ENCODE measurements at places on chromosomes 11 and 22. TPM values are rescaled to one million over a fixed set of nuclear protein-coding genes. Genes with fewer than 3 reads are reported as not detected.

LRRC10B gene
- not detected for total RNA-seq

- no peaks in the 10 kb centered on the region for H3K4me1 ChIP-seq
- peaks cover 7% of the 10 kb centered on the region for H3K27me3 ChIP-seq
- no peak overlapping the region for H3K4me3 ChIP-seq
- no peaks in the 10 kb centered on the region for H3K36me3 ChIP-seq
Measured at GRCh38 chr11:22674470-22675439, 8.3 kb downstream of the GAS2 start.

TRIM49B gene
- total RNA-seq, result not detected

ASPHD2 gene
- total RNA-seq, result 9.2 TPM

SLC16A8 gene
- total RNA-seq, result not detected

DNA sequence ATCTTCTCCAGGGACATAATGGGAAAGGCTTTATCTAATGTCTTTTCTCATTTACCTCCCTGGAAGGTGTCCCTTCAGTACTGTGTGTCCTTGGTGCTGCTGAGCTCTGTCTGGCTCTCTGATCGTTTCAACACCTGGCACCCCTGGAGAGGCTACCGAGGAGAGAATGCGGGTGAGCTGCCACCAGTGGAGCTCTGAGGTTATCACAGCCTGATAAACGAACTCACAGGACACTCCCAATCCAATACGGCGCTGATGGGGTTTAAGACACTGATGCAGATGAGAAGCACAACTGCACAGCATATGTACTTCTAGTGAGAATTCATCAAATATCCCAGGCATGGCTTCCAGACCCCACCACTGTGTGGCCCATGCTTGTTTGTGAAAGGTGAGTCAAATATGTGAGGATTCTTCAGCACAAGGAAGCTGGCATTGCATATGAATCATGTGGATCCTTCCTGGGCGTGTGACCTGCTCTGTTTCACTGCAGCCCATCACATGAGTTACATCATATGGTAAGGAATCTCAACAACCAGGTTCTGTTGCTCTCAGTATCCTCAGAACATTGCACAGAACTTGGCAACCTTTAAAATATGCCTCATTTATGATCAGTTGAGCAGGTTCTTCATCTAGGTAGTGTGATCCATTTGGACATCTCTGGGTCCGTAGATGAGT lies 34.8 kb upstream of the VWA5A start:
- no peak overlapping the region for H3K27ac ChIP-seq
- no peaks in the 10 kb centered on the region for H3K36me3 ChIP-seq
- H3K4me3 ChIP-seq, result no peak overlapping the region

DNA sequence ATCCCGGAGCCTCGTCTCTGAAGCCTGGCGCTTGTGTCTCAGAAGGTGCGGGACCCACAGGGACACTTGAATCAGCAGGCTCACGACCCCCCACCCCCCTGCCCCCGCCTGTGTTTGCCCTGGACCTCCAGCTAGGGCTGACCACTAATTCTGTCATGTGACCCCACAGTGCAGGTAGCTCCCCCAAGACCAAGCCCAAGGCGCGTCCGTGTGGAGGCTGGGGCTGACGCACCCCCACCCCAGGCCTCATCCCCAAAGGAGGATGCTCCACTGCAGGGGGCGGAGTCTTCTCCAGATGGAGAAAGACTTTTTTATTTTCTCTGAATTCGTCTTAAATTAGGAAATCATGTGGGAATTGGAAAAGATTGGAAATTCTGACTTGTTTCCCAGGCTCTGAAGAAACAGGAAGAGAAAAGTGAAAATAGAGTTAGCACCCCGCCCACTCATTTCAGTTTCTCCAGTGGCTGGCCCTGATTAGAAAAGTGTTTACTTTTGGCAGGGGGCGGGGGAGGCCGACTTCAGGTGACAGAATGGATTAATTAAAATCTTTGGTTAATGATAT lies 1.0 kb upstream of the RELA start:
- peak overlapping the region; percentile 81 for H3K4me3 ChIP-seq
- peaks cover 27% of the 10 kb centered on the region for H3K4me1 ChIP-seq
- H3K27ac ChIP-seq, result peak overlapping the region; percentile 91
- H3K36me3 ChIP-seq, result peaks cover 24% of the 10 kb centered on the region
- DNase-seq, result no peak

DNA sequence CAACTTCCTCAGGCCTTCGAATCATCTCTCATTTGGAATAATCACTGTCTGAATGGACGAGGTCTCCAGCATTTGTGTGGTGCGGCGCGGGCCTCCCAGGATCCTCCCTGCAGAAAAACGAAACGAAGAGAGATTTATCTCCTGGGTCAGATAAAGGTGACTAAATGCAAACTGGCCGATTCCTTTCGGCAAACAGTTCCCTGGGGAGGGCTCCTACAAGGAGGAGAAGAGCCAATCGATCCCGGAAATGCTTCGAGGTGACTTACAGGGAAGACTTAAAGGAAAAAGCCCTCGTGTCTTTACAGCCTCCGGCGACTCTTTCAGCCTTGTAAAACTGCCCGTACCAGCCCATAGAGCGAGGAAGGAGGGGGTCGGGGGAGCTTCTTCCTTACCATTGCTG lies 126.5 kb downstream of the MIAT start:
- H3K27me3 ChIP-seq, result no peaks in the 10 kb centered on the region
- peaks cover 22% of the 10 kb centered on the region for H3K4me1 ChIP-seq
- H3K4me3 ChIP-seq, result no peak overlapping the region
- peaks cover 7% of the 10 kb centered on the region for H3K36me3 ChIP-seq
- DNase-seq, result no peak

GRCh38 chr11:10351435-10351764 lies 46.5 kb downstream of the ADM start:
- peaks cover 23% of the 10 kb centered on the region for H3K27me3 ChIP-seq
- no peaks in the 10 kb centered on the region for H3K4me1 ChIP-seq
- DNase-seq, result no peak

MRGPRF gene
- total RNA-seq, result not detected

DNA sequence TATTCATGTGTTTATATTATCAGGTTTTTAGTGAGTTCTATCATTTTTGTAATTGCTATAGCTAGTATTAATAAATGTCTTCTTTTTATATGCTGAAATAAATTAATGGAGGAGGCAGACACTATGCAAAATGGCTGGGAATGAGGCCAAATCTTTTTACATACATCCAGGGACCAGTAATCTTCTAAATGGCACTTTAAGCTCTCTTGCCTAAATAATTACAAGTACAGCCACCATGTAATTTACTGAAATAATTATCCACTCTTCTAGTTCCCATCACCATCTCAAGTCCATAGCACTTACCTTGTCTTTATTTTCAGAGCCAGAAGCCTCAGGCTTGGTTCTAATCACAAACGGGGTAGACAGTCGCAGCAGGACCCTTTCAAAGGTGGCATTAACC lies 79.1 kb downstream of the GUCY1A2 start:
- H3K4me1 ChIP-seq, result no peaks in the 10 kb centered on the region
- H3K36me3 ChIP-seq, result no peaks in the 10 kb centered on the region

- H3K36me3 ChIP-seq, result no peaks in the 10 kb centered on the region
- no peak for DNase-seq
- H3K4me1 ChIP-seq, result no peaks in the 10 kb centered on the region
- H3K27ac ChIP-seq, result no peak overlapping the region
- peaks cover 2% of the 10 kb centered on the region for H3K27me3 ChIP-seq
Measured at GRCh38 chr11:7974668-7975067, 9.4 kb upstream of the NLRP10 start.

DNA sequence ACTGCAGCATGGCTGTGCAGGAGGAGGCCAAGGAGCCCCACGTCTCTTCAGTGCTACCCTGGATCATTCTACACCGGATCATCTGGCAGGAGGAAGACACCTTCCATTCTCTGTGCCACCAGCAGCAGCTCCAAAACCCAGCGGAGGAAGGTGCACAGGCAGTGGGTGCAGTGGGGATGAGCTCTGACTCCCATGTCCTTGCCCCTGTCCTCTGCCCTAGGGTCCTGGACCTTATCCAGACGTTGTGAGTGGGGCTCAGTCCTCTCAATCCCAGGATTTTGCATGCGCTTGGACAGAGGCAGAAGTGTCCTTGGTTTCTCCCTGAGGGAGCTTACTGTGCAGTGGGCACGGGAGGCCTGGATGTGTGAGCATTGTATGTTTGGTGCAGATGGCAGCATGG lies 61.3 kb downstream of the CABIN1 start:
- H3K4me1 ChIP-seq, result peaks cover 2% of the 10 kb centered on the region
- H3K36me3 ChIP-seq, result peaks cover 56% of the 10 kb centered on the region
- no peaks in the 10 kb centered on the region for H3K27me3 ChIP-seq
- DNase-seq, result no peak
- H3K27ac ChIP-seq, result no peak overlapping the region

DNA sequence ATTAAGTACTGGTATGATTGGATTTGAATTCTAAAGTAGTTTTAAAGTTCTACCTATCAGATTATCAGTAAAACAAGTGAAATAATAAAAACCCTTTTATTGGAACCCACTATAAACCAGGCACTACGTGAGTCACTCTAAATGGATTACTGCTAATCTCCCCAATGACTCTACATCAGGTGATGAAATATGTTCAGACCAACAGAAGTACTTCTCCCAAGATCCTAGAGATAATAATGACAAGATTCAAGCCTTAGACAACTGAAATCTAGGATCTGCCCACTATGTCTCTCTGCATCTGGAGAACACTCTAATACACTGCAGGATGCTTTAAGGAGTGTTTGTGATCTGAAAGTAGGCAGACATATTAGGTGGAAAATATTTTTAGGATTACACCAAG lies 652.1 kb upstream of the CHORDC1 start:
- no peaks in the 10 kb centered on the region for H3K36me3 ChIP-seq
- no peak overlapping the region for H3K4me3 ChIP-seq
- no peaks in the 10 kb centered on the region for H3K4me1 ChIP-seq
- no peak for DNase-seq
- H3K27ac ChIP-seq, result no peak overlapping the region

DNA sequence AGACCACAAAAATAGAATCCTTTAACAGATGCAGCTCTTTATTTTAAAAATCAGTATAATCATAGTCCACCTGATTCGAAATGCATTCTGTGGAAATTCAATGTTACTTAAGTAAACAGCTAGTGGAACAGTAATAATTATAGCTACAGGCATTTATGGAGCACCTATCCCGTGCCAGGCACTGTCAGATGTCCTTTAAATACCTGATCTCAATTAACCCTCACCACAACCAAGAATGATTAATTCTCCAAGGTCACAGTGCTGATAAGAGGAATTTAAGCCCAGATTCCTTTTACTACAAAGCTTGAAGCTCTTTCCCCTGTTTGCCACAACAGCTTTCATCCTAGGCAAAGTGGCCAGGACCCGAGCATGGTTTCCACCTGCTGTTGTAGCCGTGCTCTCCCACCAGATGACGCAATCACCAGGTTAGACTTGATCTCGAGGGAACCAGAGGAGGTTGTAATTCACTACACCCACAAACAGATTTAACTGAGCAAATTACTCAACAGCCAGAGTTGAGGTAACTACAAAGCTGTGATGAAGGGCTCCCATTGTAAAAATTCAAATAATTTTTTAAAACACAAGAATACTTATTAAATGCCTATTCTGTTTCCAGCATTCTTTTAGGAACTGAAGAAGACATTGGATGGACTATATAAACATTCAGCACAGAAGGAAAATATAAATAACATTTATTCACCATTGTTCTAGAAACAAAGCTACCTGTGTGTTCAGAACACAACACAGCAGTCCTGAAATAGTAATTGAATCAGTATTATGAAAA lies 10.3 kb downstream of the PRDM10 start:
- H3K27me3 ChIP-seq, result no peaks in the 10 kb centered on the region
- DNase-seq, result peak; percentile 53
- no peak overlapping the region for H3K4me3 ChIP-seq
- no peak overlapping the region for H3K27ac ChIP-seq
- peaks cover 12% of the 10 kb centered on the region for H3K36me3 ChIP-seq
- peaks cover 8% of the 10 kb centered on the region for H3K4me1 ChIP-seq

- no peaks in the 10 kb centered on the region for H3K27me3 ChIP-seq
- H3K4me3 ChIP-seq, result no peak overlapping the region
- no peak for DNase-seq
- H3K27ac ChIP-seq, result no peak overlapping the region
- no peaks in the 10 kb centered on the region for H3K36me3 ChIP-seq
- H3K4me1 ChIP-seq, result no peaks in the 10 kb centered on the region
Measured at GRCh38 chr22:26883393-26883792, 226.0 kb downstream of the MIAT start.

GRCh38 chr22:17920145-17920605 lies 104.2 kb downstream of the MICAL3 start:
- no peak for DNase-seq
- H3K36me3 ChIP-seq, result no peaks in the 10 kb centered on the region
- no peaks in the 10 kb centered on the region for H3K27me3 ChIP-seq
- H3K4me1 ChIP-seq, result peaks cover 8% of the 10 kb centered on the region

GP1BB gene
- total RNA-seq, result not detected

TIGD3 gene
- 1.1 TPM for total RNA-seq

- H3K4me1 ChIP-seq, result peaks cover 3% of the 10 kb centered on the region
- no peaks in the 10 kb centered on the region for H3K27me3 ChIP-seq
- H3K27ac ChIP-seq, result no peak overlapping the region
- DNase-seq, result no peak
- peaks cover 6% of the 10 kb centered on the region for H3K36me3 ChIP-seq
- no peak overlapping the region for H3K4me3 ChIP-seq
Measured at GRCh38 chr11:890794-891540, 19.6 kb downstream of the CHID1 start.

SPON1 gene
- 0.47 TPM for total RNA-seq

CRYBB1 gene
- not detected for total RNA-seq

DNA sequence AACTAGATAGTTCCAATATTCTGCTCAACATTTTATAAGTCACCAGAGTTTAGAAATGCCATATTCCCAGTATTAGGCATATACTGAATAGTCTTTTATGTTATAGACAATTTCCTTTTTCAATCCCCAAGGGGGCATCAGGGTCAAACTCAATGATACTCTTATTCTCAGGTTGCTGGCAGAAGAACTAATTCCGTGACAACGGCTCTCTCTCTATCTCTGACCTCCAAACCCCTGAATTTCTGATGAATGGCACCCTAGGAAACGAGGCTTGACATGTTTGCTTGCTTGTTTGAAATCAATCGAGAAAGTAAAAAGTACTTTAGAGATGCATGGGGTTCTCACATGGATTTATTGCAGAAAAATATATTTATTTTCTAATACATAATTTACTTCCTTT lies 160.1 kb downstream of the CASP12 start:
- H3K36me3 ChIP-seq, result no peaks in the 10 kb centered on the region
- H3K4me3 ChIP-seq, result no peak overlapping the region
- no peaks in the 10 kb centered on the region for H3K27me3 ChIP-seq
- no peak for DNase-seq

DNA sequence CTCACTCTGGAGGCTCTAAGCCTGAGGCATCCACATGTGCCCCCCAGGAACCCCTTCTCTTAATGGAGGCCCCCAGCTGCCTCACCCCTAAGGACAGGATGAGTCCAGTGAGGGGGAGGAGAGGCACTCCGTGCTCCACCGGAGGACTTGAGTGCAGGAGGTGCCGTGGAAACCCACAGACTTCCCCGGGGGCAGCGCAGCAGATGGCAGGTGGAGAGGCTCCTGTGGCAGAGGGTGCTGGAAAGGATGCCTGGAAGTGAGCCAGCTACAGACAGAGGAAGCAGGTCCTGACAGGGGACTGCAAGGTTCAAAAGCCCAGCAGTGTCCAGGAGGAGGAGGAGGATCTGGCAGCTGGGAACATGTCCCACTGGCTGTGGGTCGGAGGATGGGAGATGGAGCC lies 1384.0 kb downstream of the TBC1D22A start:
- H3K4me3 ChIP-seq, result no peak overlapping the region
- H3K27ac ChIP-seq, result no peak overlapping the region
- peaks cover 14% of the 10 kb centered on the region for H3K27me3 ChIP-seq
- DNase-seq, result no peak

LGALS12 gene
- not detected for total RNA-seq

Measured in activated CD8-positive, alpha-beta T cell treated with anti-CD3 and anti-CD28 coated beads, Interleukin-2, amount 10 ng/mL, durations not matched to agents 7 days and 5 days (primary cell).